ENCODE measurements at places on chromosomes 11 and 22.

GRCh38 chr11:102111787-102112508 lies 1.7 kb downstream of the YAP1 start:
- no peak for DNase-seq

DNA sequence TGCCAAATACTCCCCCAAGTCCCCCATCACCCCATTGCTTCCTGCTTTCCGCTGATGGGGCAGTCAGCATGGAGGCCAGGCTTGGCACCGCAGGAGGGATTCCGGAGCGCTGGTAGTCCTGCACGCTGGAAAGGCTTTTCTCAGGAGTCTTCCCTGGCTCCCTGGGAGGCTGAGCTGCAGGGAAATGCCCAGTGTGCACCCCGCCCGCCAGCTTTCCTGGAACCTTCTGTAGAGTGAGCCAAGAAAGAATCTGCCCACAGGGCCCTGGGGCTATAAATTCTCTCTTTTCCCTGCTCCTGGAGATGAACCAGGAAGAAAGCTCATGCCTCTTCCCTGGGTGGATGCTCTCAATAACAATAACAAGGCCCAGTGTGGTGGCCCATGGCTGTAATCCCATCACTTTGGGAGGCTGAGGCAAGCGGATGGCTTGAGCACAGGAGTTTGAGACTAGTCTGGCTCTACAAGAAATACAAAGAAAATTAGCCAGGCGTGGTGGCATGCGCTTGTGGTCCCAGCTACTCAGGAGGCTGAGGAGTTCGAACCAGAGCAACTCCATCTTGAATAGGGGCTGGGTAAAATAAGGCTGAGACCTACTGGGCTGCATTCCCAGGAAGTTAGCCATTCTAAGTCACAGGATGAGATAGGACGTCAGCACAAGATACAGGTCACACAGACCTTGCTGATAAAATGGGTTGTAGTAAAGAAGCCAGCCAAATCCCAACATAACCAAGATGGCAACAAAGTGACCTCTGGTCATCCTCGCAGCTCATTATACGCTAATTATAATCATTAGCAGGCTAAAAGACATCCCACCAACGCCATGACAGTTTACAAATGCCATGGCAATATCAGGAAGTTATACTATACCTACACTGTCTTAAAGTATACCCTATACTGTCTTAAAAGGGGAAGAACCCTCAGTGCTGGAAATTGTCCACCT lies 46.4 kb upstream of the FTH1 start:
- DNase-seq = no peak

DNA sequence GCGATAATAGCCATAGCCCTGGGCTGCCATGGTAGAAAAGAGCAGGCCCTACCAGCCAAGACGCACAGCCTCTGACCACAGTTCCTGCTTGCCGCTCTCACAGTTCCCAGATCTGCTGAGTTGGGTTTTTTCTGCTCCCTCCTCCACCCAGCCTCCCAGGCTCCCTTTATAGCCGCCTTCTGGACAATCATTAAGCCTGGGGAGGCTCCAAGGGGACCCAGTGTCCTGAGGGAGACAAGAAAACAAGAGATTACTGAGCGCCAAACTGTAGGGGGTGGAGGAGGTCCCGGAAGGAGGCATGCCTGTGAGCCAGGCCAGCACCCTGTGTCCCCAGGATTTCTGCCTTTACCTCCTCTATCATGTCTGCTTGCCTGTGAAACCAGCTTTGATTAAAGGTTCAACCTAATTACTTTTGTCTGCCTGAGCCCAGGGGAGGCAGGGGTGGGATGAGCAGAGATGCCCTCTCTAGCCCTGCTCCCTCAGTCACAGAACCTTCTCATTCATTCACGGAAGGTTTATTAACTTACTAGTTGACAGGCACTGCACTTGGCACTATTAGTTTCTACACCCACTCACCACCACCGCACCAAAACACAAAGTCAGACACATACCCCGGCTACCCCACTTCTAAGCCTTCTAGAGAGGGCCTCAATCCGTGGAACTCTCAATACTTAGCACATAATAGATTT lies 1.2 kb downstream of the SLC37A4 start:
- peak; percentile 67 for DNase-seq

GRCh38 chr22:46357711-46358520 lies 22.4 kb downstream of the TRMU start:
- no peak for DNase-seq

DNA sequence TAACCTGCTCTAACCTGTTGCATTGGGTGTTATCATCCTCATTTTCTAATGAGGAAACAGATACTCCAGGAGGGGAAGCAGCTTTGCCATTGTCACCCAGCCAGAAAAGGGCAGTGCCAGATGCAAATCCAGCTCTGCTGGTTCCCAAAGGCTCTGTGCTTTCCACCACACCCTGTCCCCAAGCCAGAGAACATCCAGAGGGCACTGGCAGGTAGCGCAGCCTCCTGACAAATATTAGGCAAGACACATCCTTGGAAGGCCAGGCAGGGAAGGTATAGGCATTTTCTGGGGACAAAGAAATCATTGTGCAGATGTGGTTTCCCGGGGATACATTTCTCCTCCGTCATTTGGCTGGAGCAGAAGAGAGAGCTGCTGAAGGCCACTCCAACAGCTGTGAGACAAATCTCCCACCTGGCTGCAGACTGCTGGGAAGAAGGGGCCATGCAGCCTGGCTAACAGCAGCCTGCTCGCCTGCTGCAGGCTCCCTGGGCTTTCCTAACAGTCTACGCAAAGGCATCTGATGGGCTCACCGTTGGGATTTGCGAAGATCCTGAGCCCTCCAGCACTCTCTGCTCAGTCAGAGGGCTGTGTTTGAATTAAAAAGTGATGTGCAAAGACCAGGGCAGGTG lies 93.9 kb upstream of the PITPNB start:
- DNase-seq = no peak

DNA sequence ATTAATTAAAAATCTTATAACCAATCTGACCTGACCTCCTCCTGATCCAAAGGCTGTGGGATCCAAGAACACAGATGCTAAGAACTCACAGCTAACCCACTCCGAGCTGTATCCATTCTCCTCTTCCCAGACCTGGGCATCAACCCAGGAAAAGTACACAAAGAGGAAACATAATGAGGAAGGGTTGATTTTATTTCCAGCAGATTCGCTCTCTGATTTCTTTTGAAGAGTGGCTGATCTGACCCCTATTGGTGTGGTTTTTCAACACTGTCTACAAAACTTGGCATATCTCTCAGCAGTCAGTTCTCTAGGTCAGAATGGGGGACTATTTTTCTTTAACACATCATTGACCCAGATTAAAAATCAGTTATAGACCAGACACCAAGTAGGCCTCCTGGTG lies 201.9 kb upstream of the UBASH3B start:
- no peak for DNase-seq

GRCh38 chr11:94576306-94576705 lies 9.1 kb downstream of the PIWIL4 start:
- DNase-seq = no peak

- no peak for DNase-seq
Observed at GRCh38 chr11:95653099-95653498, 136.5 kb downstream of the FAM76B start.

DNA sequence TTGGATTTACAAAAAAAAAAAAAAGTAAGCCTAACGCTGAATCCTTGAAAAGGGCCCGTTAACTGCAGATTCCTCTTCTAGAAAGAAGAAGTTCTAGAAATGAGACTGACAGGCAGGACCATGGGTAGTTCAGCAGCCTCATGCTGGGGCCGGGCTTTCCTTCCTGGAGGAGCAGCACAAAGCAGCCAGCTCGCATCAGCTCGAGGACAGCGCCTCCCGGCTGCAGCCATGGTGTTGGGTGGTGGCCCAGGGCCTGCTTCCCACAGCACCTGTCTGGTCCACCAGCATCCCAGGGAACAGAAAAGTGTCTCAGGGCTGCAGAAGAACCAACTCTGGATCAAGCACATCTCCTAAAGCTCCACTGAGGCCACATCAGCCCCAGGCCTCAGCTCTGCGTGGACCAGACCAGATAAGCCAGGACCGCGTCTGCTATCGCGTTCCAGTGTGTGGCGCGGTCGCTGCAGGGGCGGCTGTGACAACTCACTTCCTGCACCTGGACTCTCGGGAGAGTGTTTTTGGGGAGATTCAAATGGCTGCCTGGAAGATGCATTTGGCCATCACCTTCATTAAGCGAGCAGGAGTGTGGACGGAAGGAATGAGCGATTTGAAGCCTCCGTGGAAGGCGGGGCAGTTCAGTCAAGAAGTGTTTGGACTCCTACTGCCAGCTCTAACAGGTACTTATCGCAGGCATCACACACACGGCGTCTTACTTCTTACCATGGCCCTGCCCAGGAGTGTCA lies 53.5 kb downstream of the MYH9 start:
- peak; percentile 43 for DNase-seq

- DNase-seq = no peak
Observed at GRCh38 chr11:130243816-130244215, 70.9 kb downstream of the ZBTB44 start.

DNA sequence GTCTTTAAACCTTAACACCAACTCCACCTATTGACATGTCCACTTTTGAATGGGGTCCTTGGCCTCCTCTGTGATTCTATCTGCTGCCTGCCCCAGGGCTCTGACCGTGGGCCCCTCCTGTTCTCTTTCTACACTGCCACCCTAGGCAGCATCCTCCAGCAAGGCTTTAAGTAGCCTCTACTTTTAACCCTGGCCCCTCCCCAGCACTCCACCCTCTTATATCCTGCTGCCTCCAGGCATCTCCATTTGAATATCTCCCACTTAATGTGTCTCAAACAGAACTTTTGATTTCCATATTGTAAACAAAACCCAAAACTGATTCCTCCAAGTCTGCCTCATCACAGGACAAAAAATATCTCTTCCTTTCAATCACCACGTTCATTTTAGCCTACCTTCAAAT lies 90.5 kb upstream of the ARHGAP32 start:
- DNase-seq = no peak

- peak; percentile 95 for DNase-seq
Observed at GRCh38 chr22:31676700-31677099, 14.7 kb upstream of the PISD start.

- DNase-seq = no peak
Observed at GRCh38 chr11:12119502-12119901, 9.1 kb downstream of the MICAL2 start.

DNA sequence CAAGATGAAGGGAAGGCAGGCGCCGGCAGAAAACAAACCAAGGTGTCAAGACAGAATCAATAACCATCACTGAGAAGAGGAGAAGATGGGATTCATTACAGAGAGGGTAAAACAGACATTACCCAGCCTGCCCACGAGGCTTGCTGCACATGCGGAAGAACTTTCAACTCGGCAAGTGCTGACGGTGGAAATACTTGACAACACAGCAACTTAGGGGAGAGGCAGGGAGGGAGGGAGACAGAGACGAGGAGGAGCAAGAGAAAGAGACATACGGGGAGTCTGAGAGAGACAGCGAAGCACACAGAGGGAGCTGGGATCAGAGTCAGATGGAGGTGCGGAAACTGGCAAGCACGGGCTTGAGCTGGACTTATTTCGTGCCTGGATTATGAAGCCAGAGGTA lies 129.3 kb upstream of the NECTIN1 start:
- no peak for DNase-seq

GRCh38 chr11:11498195-11498594 lies 123.6 kb downstream of the GALNT18 start:
- no peak for DNase-seq

DNA sequence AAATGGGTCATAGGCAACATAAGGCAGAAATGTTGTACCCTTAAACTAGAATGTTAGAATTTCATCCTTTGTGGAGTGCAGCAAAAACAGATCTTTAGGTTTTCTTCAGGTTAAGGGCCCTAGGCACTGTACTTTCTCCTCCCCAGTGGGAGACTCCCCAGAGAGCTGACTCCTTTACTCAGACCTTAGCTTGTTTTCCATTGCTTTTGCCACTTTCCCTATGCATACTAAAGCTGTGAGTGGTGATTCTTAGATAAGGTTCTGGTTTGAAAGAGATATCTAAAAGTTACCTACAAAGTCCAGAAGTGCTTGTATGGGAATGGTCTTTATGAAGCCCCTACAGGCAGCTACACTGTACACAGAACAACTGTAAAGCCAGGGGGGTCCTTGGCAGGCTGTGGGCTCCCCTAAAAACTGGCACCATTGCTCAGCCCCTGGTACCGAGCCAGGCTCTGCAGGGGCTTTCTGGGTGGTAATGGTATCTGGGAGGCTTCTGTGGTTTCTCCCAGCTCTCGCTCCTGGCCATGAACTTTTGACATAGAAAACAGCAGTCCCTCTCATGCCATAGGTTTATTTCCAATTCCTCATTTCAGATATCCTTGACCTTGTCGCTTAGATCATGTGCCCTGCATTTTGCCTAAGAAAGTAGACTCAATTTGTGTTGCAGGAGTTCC lies 23.2 kb downstream of the AMOTL1 start:
- no peak for DNase-seq

GRCh38 chr22:30286813-30287647 lies 2.3 kb downstream of the CASTOR1 start:
- peak; percentile 94 for DNase-seq

DNA sequence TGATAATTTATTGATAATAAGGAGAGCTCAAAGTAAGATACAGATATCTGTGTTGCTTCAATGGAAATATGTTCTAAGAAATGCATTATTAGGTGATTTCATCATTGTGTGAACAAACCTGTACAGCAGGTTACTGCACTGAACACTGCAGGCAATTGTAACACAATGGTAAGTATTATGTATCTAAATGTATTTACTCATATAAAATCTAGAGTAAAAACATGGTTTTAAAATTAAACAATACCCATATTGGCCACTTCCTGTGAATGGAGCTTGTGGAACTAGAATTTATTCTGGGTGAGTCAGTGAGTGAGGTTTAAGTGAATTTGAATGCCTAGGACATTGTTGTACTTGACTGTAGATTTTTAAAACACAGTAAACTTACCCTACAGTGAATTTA lies 722.9 kb upstream of the RAG2 start:
- no peak for DNase-seq

DNA sequence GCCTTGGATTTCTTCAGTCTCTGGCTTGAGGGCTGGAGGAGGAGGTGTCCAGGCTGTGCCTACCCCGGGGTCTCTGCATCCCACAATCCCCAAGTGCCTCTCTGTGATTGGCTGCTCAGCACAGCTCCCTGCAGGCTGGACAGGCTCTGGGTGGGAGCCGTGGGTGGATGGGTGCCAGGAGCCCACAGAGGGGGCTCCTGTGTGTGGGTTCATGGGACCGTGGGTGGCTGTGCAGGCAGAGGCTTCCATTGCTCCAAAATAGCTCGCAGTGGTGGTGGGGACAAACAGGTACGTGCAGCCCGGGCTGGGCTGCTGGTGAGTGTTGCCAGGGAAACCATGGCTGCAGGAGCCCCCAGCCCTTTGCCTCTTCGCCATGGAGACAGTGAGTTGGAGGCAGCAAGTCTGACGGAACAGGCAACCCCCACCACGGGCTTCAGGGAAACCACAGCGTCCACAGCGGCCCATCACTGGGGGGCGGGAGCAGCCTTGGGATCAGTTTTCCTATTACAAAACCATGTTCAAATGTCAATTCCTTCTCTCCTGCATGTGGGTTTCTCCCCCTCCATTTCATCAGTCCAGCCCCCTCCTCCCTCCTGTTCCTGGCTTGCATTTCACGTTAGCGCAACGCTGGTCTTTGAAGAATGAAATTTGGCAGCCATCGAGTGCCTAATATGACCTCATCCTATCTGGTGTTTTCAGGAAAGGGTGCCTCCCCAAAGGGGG lies 155.2 kb downstream of the TRIM29 start:
- DNase-seq = no peak

GRCh38 chr11:92295175-92296137 lies 70.8 kb downstream of the FAT3 start:
- DNase-seq = no peak
